ENCODE measurements at places on chromosomes 16 and 17.

GRCh38 chr17:56785405-56785804, 48.3 kb downstream of the C17orf67 start:
- DNase-seq = no peak

DNA sequence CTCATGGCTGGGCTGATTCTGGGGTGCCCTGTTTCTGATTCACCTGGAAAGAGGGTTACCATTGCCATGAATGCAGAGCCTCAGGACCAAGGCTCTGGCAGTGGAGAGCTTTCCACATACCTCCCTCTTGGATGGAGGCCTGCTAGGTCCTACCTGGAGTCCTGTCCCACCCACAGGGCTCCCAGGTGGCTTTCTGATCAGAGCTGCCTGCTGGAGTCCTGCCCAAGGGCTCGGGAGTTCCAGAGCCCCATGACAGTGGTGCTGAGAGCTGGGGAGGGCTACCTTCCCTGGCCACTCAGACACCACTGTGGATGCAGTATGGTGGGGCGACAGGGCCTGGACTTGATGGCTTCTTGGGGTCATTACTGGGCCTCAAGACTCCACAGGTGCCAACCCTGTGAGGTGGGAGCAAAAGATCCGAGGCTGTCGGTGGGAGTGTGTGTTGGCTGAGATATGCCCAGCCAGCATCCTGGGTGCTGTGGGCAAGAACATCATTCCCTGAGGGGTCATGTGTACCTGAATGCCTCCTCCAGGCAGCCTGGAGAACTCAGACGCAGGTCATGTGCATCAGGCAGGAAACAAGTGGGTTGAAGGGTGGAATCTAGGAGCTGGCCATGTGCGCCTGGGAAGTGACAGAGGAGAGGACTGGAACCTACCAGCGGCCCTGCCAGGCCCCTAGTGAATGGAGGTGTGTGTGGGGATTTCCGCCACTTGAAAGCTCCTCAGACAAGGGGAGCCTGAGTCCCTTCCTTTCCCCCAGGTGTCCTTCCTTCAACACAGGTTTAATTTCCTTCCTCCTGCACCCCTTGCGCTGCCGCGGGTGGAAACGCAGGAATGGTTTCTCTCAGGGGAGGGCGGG, 2.3 kb upstream of the WNT3 start:
- no peak for DNase-seq

GRCh38 chr16:81069063-81069462, 8.0 kb downstream of the C16orf46 start:
- no peak for DNase-seq

DNA sequence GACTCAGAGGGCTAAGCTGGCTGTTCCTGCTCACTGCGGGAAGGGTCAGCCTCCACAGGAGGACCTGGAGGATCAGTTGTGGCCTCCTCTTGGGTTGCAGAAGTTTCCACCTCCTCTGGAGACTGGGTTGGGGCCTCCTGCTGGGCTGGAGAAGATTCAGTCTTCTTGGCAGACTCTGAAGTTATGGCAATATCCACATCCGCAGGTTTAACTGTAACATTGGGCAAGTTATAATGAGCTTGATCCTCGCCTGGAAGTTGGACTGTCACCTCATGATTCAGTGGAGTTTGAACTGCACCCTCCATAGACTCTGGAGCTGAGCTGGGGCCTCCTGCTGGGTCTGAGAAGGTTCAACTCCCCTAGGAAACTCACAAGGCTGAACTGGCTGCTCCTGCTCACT, 47.6 kb upstream of the TMEM97 start:
- DNase-seq = no peak

DNA sequence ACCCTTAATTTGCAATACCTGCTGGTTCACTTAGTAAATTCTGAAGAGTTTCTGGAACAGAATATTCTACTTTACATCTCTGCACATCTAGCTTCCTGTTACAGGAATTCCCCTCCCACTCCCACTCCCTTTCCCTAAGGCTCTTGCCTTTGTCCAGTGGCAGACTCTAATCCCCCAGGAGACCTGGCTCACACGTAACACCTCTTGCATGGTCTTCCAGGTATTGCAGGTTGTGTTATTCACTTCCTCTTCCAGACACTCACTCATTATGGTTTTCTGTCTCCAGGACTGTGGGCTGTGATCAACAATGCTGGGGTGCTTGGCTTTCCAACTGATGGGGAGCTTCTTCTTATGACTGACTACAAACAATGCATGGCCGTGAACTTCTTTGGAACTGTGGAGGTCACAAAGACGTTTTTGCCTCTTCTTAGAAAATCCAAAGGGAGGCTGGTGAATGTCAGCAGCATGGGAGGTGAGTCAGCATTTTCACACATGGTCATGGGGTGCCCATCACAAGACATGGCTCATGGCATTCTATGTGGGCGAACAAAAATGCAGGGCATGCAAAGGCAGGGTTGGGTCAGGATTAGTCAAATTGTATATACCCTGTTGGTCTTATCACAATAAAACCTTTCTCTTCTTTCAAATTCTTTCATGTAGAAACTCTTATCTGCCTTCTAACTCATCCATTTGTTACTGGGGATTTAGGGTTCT, 35.8 kb downstream of the HSD17B2 start:
- DNase-seq = no peak

Measured in GDM1 (cell line).